ENCODE measurements at places on chromosomes 1 and 21. TPM values are rescaled to one million over a fixed set of nuclear protein-coding genes. Genes with fewer than 3 reads are reported as not detected.

RNU1-2 gene
- total RNA-seq, result not detected

CAMK1G gene
- 0.26 TPM for total RNA-seq

CAPN2 gene
- total RNA-seq, result 429 TPM

KRTAP12-2 gene
- total RNA-seq, result not detected

OLIG1 gene
- total RNA-seq, result not detected

EDN2 gene
- total RNA-seq, result 23.1 TPM

EFNA1 gene
- total RNA-seq, result 28.5 TPM

TCHH gene
- total RNA-seq, result 0.27 TPM

CCDC27 gene
- total RNA-seq, result not detected

PDZK1IP1 gene
- 9.4 TPM for total RNA-seq

KRTAP21-2 gene
- total RNA-seq, result not detected

GUCA2B gene
- total RNA-seq, result not detected

VHLL gene
- not detected for total RNA-seq

PLXNA2 gene
- 2.0 TPM for total RNA-seq

DDR2 gene
- 0.38 TPM for total RNA-seq

CHIA gene
- not detected for total RNA-seq

DCDC2B gene
- not detected for total RNA-seq

RGS13 gene
- total RNA-seq, result not detected

TRNP1 gene
- 182 TPM for total RNA-seq

TFAP2E gene
- total RNA-seq, result 0.56 TPM

KCND3 gene
- total RNA-seq, result not detected

HUNK gene
- 1.4 TPM for total RNA-seq

BPNT1 gene
- 17.8 TPM for total RNA-seq

TTLL10 gene
- total RNA-seq, result not detected

KCNAB2 gene
- 8.1 TPM for total RNA-seq

CRP gene
- not detected for total RNA-seq

GPR161 gene
- total RNA-seq, result 15.3 TPM

TUT4 gene
- total RNA-seq, result 23.5 TPM

HSD11B1 gene
- total RNA-seq, result 0.26 TPM

PEAR1 gene
- total RNA-seq, result 6.0 TPM

ZCCHC17 gene
- total RNA-seq, result 25.0 TPM

AUNIP gene
- total RNA-seq, result 6.7 TPM

FPGT gene
- total RNA-seq, result 4.7 TPM

GBP7 gene
- total RNA-seq, result not detected

C1orf94 gene
- total RNA-seq, result not detected

CYP4A22 gene
- not detected for total RNA-seq

FCRL6 gene
- total RNA-seq, result not detected
